ENCODE measurements at places on chromosomes 1 and 21. TPM values are rescaled to one million over a fixed set of nuclear protein-coding genes. Genes with fewer than 3 reads are reported as not detected.

ERICH3 gene
- not detected for total RNA-seq

CACNA1S gene
- total RNA-seq: 0.12 TPM

GRCh38 chr1:231139125-231139649 is 22.7 kb upstream of the TRIM67 start:
- no peak for DNase-seq

- DNase-seq: no peak
Measured at GRCh38 chr21:35754583-35754982, 305.7 kb downstream of the SETD4 start.

- no peak for DNase-seq
Measured at GRCh38 chr1:154599658-154600057, 8.3 kb downstream of the ADAR start.

DNA sequence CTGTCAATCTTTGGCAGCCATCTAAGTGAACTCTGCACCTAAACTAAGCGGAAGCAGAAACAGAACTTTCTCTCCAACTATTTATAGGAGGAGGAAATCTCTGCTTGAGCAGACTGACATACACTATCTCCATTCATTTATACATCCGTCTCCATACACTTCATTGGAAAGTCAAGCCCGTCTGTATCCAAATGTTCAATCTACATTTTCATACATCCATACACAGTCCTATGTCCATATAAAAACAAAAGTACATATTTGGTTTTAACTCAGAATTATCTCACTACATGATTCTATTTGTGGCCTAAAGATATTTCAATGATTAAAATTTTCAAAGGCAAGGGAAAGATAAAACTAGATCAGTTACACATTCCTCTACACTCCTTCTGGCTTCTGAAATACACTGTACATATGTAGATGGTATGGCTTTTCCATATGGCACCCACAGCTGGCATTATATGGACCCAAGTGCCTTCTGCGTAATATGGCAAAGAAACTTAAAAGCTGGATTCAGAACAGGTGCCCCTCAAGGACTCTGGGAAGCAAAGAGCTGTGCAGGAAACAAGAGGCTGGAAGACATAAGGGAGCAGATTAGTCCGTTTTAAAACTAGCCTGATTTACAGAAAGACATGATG is 35.5 kb downstream of the ILDR2 start:
- no peak for DNase-seq

DNA sequence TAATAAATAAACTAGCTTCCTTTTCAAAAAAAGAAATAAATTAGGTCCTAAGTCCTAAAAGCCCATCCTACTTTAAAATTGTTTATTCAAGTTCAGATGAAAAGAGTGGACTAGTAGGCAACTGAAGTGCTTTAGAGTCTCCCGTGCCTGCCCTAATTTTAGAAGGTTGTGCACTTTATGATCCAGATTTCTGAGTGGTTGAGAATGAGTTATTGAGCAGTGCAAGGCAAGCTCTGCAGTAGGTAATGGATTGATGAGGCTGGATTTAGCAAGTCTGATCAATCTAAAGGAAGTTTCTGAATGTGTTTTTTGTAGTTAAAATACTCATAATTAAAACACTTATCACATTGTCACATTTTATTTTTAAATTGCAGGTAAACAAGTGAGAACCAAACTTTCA is 13.0 kb downstream of the GGPS1 start:
- no peak for DNase-seq

CSF3R gene
- total RNA-seq: 0.56 TPM

GRCh38 chr1:205004351-205004750 is 38.7 kb upstream of the CNTN2 start:
- DNase-seq: no peak

DNA sequence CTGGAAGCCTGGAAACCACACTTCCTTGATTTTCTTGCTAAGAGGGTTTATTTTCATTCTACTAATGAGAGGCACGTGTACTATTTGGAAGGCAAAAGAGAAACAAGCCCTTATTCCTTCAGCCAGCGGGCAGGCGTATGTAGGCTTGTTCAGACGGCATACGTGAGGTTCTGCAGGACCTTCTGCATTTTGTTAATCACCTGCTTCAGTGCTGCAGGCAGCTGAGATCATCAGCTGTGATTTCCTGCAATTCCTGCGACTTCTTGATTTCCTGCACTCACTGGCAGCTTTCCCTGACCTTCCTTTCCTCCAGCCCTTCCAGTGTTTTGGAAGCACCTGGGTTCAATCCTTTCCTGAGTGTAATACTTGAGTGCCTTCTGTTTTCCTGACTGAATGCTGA is 43.4 kb downstream of the TSNAX start:
- no peak for DNase-seq

GRCh38 chr1:201032408-201032807 is 8.9 kb upstream of the KIF21B start:
- peak; percentile 45 for DNase-seq
